Naive thymus-derived CD8-positive, alpha-beta T cell (primary cell): ENCODE measurements at places on chromosomes 5 and 9.

GRCh38 chr5:2005101-2006041, 122.6 kb upstream of the IRX4 start:
- DNase-seq = no peak

DNA sequence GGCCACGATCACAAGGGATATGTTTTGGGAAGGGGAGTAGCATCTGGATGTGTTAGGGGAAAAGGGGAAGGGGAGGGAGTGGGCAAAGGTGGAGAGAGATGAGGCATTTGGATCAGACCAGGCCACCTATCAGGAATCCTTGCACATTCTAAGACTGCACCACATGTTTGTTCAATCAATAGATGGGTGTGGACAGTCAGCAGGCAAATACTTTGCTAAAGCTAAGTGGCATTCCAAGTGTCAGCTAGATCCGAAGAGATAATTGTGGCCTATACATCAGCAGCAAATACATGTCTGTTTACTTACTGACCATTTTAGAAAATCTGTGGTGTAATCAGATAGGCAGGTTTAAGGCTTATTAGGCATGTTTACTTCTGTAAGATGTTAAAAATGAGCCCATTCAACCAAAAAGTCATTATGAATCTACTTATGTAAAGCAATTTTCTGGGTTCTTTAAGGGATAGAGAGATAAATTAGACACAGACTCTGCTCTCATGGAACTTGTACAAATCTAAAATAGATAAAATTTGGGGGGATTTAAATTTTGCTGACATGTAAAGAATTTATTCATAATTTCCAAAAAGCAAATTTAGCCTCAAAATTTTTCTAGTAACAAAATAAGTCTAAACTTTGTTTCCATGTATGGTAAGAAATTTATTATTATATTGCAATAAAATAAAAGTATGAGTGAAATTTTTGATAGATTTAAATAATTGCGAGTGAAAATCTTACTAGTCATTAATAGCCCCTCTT, 107.3 kb downstream of the SNCAIP start:
- no peak for DNase-seq

GRCh38 chr9:127635201-127635735, 23.2 kb downstream of the STXBP1 start:
- DNase-seq = no peak

GRCh38 chr5:179766726-179767455, 26.9 kb upstream of the LTC4S start:
- DNase-seq = no peak

- no peak for DNase-seq
Observed at GRCh38 chr5:127010362-127010761, 20.0 kb downstream of the MARCHF3 start.
